Muscle of leg (tissue), 16 donors: ENCODE measurements at places on chromosomes 7 and 10.

DNA sequence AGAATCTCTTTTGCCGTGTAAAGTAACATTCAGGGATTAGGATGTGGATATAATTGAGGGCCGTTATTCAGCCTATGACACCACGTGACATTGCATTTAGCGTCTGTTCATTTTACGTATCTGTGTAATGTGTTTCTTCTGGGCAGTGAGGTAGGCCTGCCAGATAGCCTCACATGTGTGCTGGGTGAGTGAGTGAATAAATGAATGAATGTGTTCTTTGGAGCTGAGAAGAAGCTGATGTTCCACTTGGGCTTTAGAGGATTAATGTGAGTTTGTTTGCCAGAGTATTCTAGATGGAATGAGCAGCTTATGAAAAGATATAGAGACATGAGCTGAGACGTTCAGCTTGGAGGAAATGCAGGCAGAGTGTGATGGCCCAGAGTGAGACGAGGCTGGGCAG is 55.0 kb downstream of the MINDY4 start:
- DNase-seq: peak; percentile 64

GRCh38 chr7:159104188-159104920 is 40.3 kb downstream of the VIPR2 start:
- no peak for DNase-seq

DNA sequence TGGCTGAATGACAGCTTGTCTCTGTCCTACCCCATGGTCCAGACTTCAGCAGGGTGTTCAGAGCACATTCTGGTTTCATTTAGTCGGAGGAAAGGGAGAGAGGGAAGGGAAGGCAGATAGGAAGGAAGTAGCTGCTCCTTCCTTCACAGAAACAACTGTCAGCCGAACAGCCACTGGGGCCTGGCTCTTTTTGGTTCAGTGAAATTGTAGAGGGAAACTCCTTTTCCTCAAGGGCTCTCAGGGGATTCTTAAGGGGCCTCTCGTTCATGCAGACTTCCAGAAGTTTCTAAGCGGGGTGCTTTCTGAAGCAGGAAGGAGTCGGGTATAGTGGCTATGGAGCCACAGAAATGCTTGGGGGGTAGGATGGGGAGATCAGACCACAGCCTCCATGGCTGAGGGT is 56.4 kb downstream of the TLL2 start:
- DNase-seq: no peak

GRCh38 chr7:19079066-19079465 is 38.4 kb downstream of the TWIST1 start:
- DNase-seq: no peak

- DNase-seq: no peak
These were observed 26.7 kb downstream of the IQCE start for GRCh38 chr7:2585446-2585845.
